ENCODE measurements at places on chromosomes 5 and 9.
A peak's percentile ranks its signal among the peaks of the same experiment; 100 is the strongest.

DNA sequence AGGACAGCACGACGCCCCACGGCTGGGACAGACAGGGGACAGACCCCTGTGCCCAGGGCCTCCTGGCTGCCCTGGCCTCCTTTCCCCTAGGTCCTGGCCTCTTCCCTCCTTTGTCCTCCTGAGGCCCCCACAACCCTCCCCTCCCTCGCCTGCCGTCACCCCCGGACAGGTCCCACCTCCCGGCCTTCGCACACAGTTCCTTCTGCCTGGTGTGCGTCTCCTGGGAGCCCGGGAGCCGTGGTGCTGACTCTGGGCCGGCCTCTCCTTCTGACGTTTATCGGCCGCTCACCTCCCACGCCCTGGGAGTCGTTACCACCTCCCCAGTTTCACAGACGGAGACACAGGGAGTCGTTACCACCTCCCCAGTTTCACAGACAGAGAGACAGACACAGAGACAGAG is 25.1 kb upstream of the NOTCH1 start:
- DNase-seq: no peak

DNA sequence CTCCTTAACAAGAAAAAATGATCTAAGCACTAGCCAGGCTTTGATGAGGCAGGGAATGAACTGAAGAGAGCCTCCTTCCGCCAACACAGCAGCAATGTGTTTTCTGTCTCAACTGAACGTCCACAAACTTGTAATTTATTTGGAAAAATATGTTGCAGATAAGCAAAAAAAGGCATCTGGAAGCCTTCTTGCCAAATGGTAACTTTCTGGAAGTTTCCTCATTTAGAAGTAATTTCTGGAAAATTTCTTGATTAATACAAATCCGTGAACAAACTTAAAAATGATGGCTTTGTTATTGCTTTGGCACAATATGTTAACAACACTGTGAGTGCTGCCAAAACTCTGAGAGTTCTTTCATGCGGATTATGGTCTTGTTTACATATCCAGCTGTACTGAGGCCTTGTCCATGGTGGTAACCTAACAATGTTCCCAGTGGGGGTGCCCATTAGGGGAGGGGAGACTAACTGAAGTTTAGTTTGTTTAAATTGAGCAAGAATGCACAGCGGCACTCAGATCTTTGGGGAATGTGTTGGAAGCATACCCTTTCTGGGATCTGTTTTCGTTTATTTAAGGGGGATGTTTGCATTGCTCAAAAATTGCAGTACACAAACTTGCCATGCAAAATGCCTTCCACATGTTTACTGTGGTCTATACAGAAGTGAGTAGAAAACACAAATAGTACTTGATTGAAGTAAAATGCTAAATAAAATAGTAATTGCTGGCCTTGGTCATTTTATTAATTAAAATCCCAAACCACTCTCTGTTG is 334.7 kb downstream of the NR2F1-AS1 start:
- peak; percentile 66 for DNase-seq

DNA sequence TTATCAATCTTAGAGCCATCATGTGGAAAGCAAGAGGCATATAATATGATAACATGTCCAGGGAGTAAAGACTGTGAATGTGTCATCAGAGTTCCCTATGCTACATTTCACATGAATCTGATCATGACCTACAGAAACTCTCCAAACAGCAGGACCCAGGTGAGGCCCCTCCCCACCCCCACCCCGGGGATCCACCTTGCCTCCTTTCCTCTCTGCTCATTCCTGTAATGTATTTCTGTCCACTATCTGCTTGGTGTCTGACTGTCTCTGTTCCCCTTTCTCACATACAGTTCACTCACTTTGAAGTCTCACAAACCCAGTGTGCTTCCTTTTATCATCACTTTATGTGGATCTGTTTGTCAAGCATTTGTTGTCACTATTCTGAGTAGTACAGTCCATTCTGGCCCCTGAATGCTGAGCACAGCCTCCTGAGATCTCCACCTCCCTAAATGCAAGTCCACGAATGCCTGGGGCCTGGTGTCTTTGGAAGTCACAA is 76.4 kb upstream of the SMARCA2 start:
- DNase-seq: no peak

DNA sequence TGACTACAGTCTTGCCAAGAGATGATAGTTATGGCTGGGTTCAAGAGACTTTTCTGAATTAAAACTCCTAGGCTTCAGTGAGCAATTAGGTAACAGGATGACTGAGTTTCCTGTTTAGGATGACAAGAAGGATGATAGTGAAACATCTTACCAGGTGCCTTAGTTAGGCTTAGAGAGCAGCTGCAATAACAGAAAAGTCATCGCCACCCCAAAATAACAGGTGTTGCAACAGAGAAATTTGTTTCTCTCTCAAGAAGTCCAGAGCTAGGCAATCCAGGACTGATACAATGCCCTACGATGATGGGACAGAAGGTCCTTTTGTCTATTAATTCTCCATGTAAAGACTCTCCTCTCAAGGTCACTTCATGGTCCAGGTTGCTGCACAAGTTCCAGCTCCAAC is 361.8 kb downstream of the CAAP1 start:
- no peak for DNase-seq

GRCh38 chr5:173778784-173779304 is 109.3 kb upstream of the CPEB4 start:
- DNase-seq: no peak

- DNase-seq: no peak
Observed at GRCh38 chr9:95504053-95504963, 12.5 kb downstream of the PTCH1 start.

- no peak for DNase-seq
Observed at GRCh38 chr5:77409870-77410621, 82.1 kb downstream of the WDR41 start.

- no peak for DNase-seq
Observed at GRCh38 chr5:159403906-159404681, 73.8 kb upstream of the IL12B start.

GRCh38 chr5:125142458-125142857 is 396.0 kb upstream of the ZNF608 start:
- no peak for DNase-seq

DNA sequence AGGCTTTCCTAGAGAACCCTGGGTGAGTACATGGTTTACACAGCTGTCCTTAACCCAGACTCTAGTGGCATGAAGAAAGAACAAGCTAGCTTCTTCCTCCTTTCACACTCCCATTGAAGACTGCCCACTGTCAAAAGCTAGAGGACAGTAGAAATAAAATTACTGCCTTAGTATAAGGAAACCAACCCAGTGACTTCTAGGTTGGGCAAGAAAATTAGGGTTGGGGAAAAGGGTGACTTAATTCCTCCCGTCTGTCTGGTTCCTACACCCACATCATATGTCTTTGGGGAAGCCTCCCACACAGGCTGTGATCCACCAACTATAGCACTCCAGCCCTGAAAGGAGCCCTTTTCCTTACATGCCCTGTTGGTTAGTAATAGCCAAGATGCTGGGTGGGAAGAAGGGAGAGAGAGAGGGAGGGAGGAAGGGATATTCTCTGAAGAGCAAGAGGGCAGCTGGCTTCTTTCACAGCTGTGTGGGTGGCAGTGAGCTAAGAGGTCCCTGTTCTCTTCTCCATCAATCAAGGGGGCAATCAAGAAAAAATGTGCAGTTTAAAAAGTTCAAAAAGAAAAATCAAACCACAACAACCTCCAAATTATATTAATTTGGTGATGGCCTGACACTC is 21.7 kb downstream of the HBEGF start:
- no peak for DNase-seq

DNA sequence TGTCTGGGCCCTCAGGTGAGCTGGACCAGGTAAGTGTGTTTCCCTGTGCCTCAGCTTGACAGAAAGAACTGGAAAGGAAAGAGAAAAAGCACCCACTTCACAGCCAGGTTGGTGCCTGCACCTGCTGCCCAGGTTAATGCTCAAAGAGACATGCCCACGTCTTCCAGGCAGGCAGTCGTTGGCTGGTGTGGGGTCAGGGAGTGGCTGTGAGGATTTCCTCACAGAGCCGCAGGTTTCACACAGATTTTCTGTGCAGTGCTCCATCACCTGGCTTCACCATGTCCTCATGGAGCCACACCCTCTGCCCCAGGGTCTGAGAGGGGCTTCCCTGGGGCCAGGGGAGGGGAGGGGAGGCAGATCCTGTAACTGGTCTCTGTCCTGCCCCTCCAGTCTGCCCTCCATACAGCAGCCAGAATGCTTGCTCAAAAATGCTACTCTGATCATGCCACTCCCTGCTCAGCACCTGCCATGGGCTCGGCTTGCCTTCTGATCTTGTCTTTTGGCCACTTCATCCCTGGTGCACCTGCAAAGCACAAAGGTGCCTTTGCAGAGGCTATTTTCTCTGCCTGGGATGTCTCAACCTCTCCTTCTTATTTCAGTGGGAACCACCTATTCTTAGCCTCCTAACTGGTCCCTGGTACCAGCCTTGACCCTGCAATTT is 82.5 kb upstream of the UBTD2 start:
- no peak for DNase-seq

DNA sequence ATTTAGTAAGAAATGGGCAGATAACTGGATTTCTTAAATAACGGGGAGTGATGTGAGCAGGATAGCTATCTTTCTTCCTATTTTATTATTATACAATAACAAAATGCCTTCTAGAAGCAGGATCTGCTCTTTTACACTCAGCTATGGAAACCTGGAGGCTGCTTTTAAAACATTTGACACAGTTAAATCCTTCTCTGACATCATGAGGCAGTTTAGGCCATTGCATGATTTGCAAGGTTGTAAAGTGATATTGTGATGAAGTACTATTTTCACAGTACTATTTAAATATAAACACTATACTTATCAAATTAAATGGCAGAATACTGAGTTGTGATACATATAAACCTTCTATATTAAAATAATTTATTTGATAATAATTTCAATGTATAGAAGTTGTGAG is 93.9 kb downstream of the ZSWIM6 start:
- no peak for DNase-seq

- no peak for DNase-seq
Observed at GRCh38 chr9:120713257-120714087, 798 bp downstream of the MEGF9 start.

GRCh38 chr9:93262537-93263310 is 78.8 kb downstream of the WNK2 start:
- DNase-seq: peak; percentile 72

DNA sequence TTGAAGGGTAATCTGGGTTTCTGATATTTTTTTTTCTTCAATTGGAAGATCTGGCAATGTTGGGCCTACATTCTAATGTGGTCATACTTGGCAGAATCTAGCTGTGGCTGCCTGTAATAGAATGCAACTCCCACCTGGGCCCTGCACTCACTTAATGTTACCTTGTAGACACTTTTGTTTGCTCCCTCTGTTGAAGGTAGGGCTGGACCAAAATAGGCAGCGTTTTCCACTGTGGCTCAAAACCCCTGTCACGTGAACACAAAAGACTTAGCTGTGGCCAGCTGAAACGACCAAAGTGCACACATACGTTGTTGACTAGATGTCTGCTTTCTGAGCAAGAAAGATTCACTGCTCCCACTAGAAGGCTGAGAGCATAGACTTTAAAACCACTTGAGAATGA is 117.6 kb upstream of the HMHB1 start:
- no peak for DNase-seq

- DNase-seq: no peak
Observed at GRCh38 chr5:5181650-5182324, 41.7 kb downstream of the ADAMTS16 start.

Measured in NCI-H2081 (cell line).